ENCODE measurements at places on chromosomes 11 and 22.

DNA sequence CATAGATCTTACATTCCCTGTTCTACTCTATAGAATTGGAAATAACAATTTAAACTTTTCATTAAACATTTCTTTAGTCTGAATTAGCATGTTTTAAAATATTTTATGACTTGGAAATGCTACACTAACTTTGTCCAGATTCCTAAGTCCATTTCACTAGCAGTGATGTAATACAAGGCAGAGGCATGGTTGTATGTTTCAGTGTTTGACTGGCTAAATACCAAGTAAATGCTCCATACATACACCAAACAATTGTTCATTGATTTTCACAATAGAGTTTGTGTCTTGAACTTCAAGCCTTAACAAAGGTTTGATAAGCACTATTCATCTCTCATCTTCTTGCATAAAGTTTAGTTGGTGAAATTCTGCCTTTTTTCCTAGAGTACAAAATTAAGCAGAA lies 13.5 kb downstream of the ZBED5 start:
- no peak for DNase-seq

DNA sequence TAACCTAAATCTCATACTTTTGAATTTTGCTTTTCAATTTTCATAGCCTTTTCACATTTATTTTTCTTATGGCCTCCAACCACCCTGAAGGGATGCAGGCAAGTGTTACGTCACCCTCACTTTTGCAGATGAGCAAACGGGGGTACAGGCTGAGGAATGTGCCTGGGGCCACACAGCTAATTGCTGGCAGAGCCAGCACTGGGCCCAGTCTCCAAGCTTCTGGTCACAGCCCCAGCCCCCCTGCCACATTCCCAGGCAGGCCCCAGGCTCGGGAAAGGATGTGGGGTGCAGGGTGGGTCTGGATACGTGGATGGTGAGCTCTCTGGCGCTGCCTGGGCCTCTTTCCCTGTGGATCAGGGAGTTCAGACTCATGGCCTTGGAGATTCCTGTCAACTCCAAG lies 138.6 kb downstream of the PKNOX2 start:
- no peak for DNase-seq

DNA sequence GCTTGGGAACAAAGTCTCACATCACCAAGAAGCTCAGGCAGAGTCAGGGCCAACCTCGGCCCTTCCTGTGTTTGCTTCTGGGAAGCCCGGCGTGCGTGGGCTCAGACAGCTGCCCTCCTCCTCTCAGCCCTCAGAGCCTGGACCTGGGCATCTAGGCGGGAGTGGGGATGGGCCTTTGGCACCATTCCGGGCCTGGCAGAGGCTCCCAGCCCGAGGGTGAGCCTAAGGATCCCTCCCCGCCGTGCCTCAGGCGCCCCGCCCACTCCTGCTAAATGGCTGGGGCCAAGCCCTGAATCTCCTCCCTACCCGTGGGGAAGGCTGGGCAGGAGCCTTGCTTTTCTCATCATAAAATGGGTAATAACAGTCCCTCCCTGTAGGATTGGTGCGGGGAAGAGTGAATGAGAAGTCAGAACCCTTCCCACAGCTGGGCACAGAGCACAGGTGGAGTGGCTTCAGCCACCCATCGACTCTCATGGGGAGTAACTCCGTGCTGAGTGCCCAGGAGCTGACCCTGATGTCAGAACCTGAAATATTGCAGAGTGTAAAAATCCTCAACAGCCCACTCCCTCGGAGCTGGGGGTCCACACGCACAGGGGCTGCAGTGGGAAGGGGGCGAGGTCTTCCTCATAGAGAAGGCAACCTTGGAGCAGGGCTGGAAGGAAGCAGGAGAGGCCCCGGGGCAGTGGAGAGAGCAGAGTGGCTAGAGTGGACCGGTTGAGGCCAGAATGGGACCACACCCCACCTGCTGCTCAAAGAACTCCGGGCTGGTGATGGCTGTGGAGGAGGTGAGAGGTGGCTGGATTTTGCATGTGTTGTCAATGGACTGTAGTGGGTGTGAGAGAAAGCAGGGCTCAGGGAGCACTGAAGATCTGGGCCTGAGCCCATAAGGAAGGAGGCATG lies 18.8 kb upstream of the CDKN1C start:
- no peak for DNase-seq

GRCh38 chr11:110159476-110159875 lies 66.3 kb downstream of the ZC3H12C start:
- no peak for DNase-seq

DNA sequence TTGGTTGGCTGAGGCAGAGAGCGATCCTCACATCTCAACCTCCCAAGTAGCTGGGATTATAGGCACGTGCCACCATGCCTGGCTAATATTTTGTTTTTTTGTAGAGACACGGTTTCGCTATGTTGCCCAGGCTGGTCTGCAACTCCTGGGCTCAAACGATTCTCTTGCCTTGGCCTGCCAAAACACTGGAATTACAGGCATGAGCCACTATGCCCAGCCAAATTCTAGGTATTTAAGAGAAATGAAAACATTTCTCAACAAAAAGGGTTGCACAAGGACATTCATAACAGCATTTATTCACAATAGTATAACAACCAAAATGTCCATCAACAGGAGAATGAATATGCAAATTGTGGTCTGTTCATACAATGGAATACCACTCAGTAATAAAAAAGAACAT lies 31.7 kb upstream of the RBX1 start:
- no peak for DNase-seq

- no peak for DNase-seq
These were observed 45.7 kb downstream of the TXN2 start for GRCh38 chr22:36435516-36436415.

- DNase-seq = no peak
These were observed 1248.4 kb downstream of the BRD1 start for GRCh38 chr22:48579043-48579927.

- no peak for DNase-seq
These were observed 67.4 kb downstream of the TIMP3 start for GRCh38 chr22:32868946-32869345.

GRCh38 chr11:95586155-95586554 lies 203.4 kb downstream of the FAM76B start:
- DNase-seq = no peak

- no peak for DNase-seq
These were observed 9.9 kb upstream of the OR8D2 start for GRCh38 chr11:124329787-124330478.

DNA sequence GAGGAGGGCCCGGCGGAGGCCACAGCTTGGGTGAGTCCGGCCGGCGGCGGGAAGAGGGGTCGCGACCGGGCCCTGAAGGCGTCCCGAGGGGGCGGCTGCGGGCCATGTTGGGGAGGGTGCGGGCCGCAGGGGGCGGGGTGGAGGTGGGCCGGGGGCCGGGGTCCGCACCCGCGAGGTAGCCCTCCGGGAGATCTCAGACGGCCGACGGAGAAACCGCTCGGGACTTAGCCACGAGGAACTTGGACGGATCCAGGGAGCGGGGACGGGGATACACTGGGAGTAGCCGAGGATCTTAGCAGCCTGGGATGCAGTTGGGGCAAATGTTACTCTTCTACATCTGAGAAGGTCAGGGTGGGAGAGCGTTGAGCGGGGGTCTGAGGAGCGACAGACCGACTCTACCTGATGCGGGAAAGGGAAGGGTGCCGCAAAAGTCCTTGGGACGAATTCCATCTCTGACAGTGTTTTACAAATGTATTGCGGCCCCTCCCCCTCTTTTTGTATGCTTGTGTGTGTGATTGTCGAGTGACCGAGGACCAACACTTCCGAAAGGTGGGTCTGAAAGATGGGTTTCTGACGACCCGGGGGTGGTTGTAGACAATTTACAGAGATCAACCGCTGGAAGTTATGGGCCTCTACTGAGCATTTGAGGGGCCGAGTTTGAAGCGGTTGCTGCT lies 658 bp downstream of the STIP1 start:
- no peak for DNase-seq

DNA sequence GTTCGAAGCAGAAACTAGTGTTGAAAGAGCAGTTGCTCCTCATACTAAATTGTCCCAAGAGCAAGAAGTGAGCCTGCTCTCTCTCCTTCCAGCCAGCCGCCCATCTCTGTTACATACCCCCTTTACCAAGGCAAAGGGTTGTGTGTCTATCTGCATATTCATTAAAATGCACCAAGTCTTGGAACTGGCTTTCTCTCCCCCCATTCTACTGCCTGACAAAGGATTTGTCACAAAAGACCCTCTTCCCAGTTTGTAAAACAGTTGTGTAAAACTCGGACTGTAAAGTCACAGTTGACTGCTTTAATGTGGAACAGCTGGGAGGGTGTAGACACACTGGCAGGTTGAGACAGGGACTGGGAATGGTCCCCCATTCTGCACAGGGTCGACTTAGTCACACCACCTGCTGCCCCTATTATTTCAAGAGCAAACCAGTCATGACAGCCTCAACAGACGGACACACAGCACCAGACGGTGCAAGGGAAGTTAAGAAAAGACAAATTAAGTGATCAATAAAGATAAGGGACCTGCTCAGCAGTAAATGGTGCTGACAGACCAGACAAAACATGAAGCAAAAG lies 60.0 kb upstream of the HTATIP2 start:
- DNase-seq = no peak

DNA sequence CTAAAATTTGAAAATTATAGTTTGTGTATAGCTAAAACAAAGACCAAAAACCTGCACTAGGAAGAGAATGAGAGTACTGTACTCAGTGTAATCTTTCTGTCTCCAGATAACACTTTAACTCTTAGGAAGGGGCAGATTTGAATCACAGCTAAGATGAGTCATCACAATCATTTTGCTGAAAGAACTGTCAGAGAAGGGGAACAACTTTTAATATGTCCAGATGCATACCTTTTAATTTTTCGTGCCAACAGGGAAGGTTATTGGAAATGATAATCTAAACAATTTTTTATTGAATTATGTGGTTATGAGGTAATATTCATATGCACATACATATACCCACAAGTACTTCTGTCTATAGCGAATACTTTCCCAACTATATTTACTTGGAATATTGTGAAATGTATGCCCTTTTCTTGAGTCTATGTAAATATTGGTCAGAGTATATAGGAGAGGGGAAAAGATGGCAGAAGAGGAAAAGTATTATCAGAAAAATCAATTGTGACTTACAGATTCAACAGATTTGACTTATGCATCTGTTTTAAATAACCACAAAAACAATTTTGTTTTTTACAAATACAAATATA lies 51.1 kb upstream of the MUC15 start:
- no peak for DNase-seq

DNA sequence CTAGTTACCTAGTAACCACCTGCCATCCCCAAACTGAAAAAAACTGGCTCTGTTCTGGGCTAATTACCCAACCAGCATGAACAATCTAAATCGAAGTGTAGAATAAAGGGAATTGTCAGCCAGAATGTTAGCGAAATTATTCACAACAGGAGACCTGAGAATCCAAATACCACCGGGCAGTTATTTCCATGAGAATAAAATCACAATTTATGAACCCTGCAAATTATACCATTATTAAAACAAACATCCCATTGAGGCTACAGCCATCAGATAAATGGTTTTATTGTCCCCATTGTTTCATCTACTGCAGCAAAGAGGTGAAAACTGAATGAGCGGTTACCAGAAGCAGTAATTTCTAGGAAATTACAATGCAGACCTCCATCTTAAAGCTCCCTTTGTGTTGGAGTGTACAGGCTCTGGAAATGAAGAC lies 21.7 kb downstream of the FAM168A start:
- peak; percentile 85 for DNase-seq

- no peak for DNase-seq
These were observed 6.1 kb downstream of the MRGPRE start for GRCh38 chr11:3225826-3226750.

GRCh38 chr11:75673977-75674582 lies 5.2 kb upstream of the MAP6 start:
- DNase-seq = no peak

DNA sequence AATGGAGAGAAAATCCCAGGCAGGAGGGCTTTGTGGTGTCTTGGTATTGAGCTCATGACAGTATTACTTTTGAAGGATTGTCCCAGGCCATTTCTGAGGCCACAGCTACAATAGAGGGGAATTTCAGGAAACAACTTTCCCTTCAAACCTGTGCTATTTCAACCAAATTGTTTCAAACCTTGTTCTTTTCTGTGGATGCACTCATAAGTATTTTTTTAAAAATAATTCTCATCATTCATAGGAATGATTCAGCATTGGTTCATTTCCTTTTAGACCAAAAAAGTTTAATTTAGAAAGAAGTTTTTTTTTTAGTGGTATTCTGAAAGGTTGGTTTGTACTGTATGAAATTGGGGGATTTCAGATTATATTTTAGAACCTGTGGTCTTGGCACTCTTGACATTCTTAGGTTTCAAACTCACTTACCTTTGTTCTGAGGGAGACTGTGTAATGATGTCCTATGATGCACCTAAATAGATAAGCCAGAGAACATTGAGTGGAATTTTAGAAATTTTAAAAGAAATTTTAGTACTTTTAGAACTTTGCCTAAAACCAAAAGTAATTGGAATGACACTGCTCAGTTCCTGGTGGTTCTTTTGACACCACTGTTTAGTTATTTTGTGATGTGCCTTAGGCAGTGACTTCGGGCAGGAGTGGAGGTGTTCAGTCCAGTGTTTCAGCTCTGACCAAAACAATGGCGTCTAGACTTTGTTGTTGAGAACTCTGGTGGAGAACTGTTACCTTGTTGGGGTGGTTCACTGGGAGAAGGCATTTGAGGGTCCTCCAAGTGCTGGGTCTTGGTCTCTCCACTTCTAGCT lies 12.2 kb downstream of the TEAD1 start:
- DNase-seq = no peak

DNA sequence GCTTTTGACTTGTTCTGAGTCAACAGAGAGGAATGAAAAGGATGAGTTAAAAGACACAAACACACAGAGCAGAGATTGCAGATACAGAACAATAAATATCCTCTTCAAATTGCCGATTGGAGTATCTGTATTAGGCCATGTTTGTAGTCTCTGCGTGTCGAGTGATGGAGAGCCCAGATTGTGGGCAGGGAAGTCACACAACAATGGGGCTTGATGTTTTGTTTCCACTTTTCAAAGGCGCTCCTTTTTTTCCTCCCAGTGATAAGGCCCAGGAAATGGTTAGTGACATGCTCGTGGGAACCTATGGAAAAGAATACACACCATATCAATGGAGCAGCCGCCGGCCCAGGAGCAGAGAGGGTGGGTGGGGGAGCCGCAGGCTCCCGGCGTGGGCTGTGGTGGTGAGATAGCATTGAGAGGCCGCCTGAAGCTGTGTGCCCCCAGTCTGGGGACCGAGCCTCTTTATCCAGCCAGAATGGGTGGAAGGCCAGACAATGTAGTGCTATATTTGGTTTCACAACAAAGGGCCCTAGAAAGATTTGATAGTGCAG lies 555.9 kb downstream of the INSC start:
- DNase-seq = no peak

Measured in NCI-H2081 (cell line).